GM10248 (cell line): ENCODE measurements at places on chromosomes 7 and 10.

GRCh38 chr7:148720472-148720871 is 21.8 kb downstream of the CUL1 start:
- DNase-seq = no peak

- DNase-seq = no peak
These were observed 20.7 kb upstream of the ZRANB1 start for GRCh38 chr10:124921261-124921660.

DNA sequence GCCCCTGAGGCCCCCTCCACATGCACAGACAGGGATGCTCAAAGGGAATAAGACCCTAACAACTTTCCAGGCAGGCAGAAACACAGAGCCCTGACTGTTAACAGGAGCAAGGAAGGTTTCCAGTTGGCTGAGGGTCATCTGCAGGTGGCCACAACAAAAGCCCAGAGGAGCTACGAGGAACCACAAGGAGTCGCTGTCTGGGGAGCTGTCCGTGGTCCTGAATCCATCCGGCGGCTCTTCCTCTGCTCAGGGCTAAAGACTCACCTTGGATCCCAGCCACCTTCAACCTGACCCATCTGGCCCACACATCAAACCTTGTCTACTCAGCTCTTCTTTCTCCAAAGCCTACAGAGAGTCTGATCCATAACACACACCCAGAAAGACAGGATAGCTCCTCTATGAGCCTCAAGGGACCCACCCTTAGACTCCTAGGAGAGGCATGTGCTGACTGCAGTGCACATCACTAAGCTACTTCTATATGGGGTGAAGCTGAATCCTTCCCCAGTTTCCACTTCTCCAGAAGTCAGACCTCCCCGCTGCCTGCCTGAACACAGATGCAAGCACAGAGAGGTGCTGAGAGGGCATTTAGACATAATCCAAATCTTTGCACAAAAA is 104.0 kb downstream of the SLIT1 start:
- DNase-seq = peak; percentile 83

GRCh38 chr7:3439333-3440030 is 138.4 kb downstream of the SDK1 start:
- DNase-seq = no peak

DNA sequence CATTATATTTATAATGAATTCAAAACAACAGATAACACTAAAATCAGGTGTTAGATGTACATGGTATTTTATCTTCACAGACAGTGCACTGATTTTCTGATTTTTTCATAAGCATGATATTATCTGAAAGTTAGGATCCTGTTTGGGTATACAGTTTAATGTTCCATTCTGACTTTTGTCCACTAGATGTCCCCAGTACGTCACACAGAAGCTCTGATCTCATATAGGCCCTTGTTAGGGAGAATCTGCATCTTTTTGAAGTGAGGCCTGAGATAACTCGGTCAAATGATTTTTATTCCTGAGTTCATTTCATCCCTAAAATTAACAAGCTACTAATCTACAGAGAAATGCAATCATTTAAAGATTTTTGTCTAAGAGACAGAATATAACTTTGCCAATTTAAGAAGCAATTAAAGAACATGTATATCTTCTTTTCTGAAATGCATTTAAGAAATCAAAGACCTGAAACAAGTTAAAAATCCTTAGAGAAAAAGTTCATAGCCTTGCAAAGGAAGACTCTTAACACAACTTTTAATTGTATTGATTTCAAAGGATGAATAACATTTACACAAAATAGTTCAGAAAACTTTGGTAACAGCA is 72.0 kb upstream of the TES start:
- peak; percentile 37 for DNase-seq

- no peak for DNase-seq
These were observed 4.1 kb downstream of the ARMC3 start for GRCh38 chr10:22931948-22932347.
